ENCODE measurements at places on chromosomes 1 and 21.
A peak's percentile ranks its signal among the peaks of the same experiment; 100 is the strongest.

- H3K27me3 ChIP-seq = no peaks in the 10 kb centered on the region
- H3K27ac ChIP-seq = peak overlapping the region; percentile 88
- H3K36me3 ChIP-seq = no peaks in the 10 kb centered on the region
- peaks cover 15% of the 10 kb centered on the region for H3K4me1 ChIP-seq
- no peak for DNase-seq
Observed at GRCh38 chr1:26820784-26821269, 5.7 kb upstream of the ZDHHC18 start.

GRCh38 chr1:110477041-110477440, 26.1 kb downstream of the PROK1 start:
- no peak overlapping the region for H3K27ac ChIP-seq
- no peak for DNase-seq
- H3K27me3 ChIP-seq = peaks cover 48% of the 10 kb centered on the region
- H3K4me3 ChIP-seq = no peak overlapping the region

- no peak overlapping the region for H3K4me3 ChIP-seq
- H3K27ac ChIP-seq = peak overlapping the region; percentile 30
- no peak for DNase-seq
- no peaks in the 10 kb centered on the region for H3K27me3 ChIP-seq
- H3K36me3 ChIP-seq = peaks cover 2% of the 10 kb centered on the region
Observed at GRCh38 chr1:25217598-25218232, 14.6 kb downstream of the SYF2 start.

DNA sequence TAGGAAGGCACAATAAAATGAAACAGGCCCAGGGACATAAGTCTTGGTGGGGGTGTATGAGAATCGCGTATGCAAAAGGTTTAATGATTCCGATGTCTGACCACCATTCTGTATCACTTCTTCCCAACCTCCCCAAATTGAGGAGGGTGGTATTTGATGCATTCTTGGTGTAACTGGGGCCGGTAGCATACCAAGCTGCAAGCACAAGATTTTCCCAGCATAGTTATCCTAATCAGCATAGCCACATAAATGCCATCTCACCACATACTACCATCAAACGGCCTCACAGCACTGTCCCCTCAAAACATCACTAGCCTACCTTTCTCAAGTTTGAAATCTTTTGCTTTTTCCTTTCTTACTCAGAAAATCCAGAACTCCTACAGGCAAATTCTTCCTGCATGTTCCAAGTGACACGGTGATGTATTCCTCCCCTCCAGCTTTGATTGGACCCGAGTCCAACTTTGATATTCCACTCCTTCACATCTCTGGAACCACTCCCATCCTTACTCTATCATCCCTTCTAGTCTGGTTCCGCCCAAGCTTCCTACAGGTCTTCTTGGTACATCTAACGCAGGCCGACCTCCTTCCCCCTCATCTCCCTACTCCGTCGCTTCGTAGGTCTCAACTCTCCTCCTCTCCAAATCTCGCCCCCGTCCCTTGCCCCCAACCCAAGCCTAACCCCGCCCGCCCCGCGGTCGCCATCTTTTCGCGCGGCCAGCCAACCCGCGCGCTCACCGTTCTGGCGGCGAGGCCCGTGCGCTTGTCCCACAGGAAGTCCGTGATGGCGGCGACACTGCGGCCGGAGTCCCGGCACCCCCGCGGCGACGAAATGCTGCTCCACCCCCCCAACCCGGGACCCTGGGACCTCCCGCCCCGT, 600 bp downstream of the CLK2 start:
- H3K27me3 ChIP-seq = no peaks in the 10 kb centered on the region
- H3K27ac ChIP-seq = peak overlapping the region; percentile 87
- peaks cover 7% of the 10 kb centered on the region for H3K36me3 ChIP-seq
- H3K4me1 ChIP-seq = peaks cover 36% of the 10 kb centered on the region

DNA sequence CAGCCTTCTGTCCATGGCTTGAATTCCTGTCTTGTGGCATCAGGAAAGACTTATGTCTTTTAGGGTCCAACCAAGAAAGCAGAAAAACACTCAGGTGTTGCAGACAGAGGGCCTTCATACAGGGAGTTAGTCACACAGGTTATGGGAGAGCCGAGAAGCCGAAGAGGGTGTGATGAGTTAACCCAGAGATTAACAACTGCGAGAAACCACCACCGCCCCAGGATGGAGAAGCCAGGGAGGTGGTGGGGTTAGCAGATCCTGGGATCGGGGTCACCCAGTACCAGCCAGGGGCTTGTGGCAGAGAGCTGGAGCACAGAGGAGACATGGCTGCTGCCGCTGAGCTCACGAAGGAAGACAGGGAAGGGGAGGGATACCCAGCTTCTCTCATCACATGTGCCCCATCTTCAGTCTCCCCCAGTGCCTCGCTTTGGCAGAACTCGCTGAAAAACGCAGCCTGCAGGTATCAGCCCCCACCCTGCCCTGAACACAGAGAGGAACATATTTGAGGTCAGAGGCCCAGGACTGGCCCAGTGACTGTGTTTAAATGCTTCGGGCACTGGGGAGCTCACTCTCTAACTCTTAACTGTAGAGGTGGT, 58.7 kb downstream of the RUNX3 start:
- H3K36me3 ChIP-seq = no peaks in the 10 kb centered on the region
- H3K4me1 ChIP-seq = peaks cover 11% of the 10 kb centered on the region
- H3K27ac ChIP-seq = no peak overlapping the region
- no peak overlapping the region for H3K4me3 ChIP-seq
- H3K27me3 ChIP-seq = peaks cover 27% of the 10 kb centered on the region
- no peak for DNase-seq

DNA sequence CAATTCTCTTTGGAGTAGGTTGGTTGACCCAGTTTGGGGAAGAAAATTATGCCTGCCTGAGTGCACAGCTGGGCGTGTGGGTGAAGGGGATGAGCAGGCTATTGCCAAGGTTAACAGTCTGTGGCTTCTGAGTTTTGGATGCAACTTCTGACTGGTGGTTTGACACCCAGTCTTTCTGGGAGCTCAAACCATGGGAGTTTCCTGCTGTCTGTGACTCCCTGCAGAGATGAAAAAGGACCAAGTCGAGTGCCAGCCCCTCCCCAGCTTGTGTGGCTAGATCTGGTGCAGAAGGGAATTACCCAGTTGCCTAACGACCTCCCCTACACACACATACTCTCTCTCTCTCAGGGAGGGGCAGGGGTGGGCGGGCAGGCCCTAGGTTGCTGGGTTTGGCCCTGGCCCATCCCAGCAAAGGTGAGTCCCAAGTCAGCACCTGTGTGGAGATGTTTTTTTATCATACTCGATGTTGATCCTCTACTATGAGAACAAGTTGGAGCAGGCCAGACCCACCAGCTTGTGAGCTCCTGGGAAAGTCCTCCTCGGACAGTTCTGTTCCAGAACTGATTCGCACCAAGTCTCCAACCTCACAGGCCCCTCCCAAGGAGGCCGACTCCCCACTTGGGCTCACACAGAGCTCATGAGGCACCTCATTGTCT, 28.2 kb downstream of the PKP1 start:
- no peak for DNase-seq
- peaks cover 2% of the 10 kb centered on the region for H3K4me1 ChIP-seq
- no peak overlapping the region for H3K4me3 ChIP-seq
- H3K27ac ChIP-seq = no peak overlapping the region

All from T-helper 17 cell (primary cell).